ELF-1 (cell line): ENCODE measurements at places on chromosomes 2 and 18.

- DNase-seq = no peak
Measured at GRCh38 chr2:233803292-233803911, 25.3 kb downstream of the MROH2A start.

- no peak for DNase-seq
Measured at GRCh38 chr2:39545957-39546356, 108.9 kb upstream of the MAP4K3 start.

- no peak for DNase-seq
Measured at GRCh38 chr2:143694335-143694734, 565.1 kb downstream of the ARHGAP15 start.

DNA sequence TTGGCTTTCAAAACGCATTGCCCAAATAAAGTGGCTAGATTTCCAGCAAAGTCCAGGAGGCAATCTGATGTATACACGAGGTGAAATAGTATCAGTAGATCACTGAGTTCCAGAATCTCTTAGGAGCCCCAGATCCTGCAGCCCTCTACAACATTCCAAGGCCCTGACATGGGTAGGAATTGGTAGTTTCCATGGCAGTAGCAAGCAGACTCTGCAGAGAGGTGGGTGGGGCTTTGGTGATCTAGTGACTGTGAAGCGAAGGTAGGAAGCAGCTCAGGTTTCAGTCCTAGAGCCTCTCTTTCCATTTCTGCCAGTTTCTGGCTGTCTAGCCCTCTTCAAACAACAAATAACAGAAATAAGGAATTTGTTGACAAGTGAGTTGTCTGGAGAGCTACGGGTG, 13.8 kb upstream of the SGPP2 start:
- peak; percentile 79 for DNase-seq

- DNase-seq = no peak
Measured at GRCh38 chr2:202945-203344, 60.9 kb downstream of the SH3YL1 start.

DNA sequence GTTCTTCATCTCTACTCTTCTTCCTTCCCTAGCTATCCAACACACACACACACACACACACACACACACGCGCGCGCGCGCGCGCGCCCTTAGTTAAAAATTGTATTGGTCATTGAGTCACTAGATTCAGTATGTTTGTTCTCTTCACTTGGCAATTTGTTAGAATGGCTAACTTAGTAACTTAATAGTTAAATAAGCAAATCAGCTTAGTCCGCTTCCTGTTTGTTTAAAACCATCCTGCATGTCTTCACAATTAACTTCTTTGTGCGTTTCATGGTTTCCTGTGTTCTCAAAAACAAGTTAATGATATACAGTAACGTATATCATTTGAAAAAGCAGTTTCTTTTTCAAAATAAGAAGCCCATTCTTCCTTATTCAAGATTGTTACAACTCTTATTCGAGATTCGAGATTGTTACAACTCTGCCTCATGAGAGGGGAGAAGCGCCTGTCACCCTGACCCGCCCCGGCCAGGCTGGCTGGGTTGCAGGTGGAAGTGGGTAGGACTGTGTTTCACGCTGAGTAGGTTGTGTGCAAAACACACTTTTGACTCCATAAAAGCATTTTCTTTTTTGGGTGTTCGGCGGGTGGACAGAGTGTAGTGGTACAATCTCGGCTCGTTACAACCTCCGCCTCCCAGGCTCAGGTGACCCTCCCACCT, 9.5 kb upstream of the CNNM3 start:
- DNase-seq = no peak

DNA sequence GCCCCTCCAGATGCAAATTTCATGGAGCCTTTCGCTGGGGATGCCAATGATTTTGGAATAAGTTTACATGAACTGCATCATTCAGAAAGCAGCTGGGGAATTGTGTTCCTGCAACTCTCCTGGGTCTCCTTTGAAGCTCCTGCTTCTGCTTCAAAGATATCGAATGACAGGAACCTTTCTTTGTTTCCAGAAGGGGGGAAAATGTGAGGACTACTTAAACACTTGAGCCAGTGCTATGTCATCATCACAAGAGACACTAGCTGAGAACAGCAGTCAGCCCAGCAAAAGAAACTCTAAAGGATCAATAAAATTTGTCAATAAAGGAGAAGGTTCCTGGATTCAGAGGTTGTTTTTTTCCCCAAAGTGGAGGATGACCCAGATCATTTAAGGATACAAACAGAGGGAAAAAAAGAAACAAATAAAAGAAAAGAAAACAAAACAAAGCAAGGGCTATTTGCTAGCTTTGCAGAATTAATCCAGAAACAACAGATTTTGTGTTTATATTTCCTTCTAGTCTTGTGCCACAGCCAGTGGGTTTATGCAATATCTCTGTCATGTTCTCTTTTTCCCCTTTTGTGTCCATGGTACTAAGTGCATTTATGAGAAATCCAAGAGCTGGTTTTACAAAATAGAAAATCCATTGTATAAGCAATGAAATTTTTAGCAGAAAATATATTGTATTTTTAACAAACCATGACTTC, 463.7 kb downstream of the CDH2 start:
- DNase-seq = peak; percentile 44

DNA sequence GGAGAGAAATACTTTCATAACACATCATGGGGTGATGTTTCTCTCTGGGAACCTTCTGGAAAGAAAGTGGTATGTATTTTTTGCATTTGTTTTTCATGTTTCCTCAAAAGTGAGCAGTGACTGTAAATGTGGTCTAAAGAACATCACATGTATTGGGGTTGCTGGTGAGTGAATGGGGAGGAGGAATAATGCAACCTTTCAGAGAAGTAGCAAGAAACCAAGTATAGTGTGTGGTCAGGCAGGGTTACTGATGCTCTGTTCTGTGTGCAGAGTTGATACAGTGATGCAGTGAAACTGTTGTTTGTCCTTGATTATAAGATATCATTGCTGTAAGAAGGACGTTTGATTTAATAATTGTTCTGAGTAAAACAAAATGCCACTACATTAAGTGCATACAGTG, 24.1 kb downstream of the ADNP2 start:
- no peak for DNase-seq

- peak; percentile 31 for DNase-seq
Measured at GRCh38 chr2:148909114-148909513, 34.1 kb downstream of the KIF5C start.

DNA sequence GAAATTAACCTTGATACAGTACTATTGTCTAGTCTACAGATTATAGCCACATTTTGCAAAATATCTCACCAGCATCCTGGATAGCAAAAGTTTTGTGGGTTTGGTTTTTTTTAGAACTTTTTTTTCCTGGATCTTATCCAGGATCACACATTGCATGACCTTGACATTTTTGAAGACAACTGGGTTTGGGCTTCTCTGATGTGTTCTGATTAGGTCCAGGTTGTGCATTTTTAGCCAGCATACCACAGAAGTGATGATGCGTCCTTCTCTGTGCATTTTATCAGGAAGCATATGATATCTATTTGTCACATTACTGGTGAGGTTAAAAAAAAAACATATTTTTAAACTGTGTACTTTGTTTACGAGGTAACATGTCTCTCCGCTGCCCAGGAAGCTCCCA, 221.0 kb upstream of the OSR1 start:
- DNase-seq = no peak

- no peak for DNase-seq
Measured at GRCh38 chr2:147845411-147845971, 662 bp downstream of the ACVR2A start.

- no peak for DNase-seq
Measured at GRCh38 chr2:73901143-73901542, 8.3 kb downstream of the ACTG2 start.

DNA sequence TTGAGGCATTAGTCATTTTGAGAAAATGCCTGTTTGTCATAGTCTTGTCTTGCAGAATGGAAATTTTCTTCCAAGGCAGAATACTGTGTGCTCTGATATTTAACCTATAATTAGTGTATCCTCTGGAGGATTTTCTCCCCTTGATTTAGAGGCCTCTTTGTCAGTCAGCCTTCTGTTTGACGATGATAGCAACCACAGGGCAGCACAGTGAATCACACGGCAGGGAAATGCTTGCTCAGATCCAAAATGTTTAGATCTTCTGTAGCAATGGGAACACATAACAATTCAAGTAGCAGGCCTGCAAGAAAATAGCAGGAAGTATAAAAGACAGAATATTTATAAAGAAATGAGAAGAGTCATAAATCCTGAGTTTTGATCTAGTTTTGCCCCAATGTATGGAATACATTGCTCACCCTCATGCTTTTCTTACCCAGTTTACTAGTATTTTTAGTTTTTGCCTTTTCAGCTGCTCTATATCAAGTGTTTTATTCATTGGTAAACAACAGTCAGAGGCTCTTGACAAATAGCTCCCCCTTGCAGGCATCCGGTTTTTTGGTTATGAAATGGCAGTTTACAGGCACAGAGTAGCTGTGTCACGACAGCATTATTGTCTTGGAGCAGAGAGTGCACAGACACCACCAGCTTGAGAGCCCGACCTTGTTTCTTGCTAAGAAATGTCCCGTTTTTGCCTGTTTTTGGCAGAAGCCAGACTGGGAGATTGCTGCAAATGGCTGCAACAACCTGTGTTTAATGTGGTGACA, 185.1 kb downstream of the MYO3B start:
- no peak for DNase-seq

- DNase-seq = no peak
Measured at GRCh38 chr2:219441451-219442255, 7.0 kb downstream of the SPEG start.

GRCh38 chr2:227124811-227125210, 39.2 kb downstream of the COL4A4 start:
- no peak for DNase-seq

DNA sequence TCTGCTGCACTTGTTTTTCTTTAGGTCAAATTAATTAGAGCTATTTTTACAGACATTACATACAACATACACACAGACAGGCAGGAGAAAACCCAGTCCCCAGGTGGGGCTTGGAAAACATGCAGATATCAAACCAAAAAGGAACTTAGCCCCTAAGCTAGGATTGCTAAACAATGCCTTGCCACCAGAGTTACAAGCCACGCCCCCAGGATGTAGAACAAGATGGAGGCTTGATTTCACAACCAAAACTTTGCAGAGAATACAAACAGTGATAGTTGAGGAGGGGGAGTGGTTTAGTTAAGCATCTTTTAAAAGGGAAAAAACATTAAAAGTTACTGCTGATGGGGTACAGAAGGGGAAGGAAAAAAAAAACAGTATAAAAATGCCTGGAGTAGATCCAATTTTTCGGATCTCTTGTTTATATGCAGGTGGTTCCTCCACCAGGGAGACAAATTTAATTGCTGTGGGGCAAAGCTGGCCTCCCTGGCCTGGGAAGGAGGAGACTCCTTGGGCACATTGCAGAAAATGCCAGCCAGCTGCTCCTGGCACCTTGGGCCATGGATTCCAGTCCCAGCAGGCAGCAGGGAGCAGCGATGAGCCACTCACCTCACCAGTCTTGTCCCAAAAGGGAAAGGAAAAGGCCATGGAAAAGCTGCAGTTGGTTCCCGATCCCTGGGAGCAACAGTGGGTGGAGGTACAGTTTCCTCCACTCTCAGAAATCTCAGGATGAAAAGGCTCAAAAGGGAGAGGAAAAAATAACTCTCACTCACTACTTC, 348.4 kb upstream of the REG3G start:
- DNase-seq = no peak

DNA sequence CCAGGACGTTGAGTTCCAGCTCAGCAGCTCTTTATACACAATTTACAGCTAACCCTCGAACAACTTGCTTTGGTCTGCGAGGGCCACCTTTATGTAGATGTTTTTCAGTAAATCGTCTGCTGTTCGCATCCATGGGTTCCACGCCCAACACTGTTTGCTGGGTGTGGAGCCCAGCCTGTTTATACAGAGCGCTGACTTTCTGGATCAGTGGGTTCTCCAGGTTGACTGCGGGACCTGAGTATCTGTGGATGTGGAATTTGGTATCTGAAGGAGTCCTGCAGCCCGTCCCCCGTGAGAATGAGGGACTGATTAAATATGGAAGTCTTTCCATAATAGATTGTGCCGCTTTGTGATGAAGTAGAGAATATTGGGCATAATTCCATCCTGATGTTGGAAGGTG, 2.9 kb downstream of the CTDP1 start:
- DNase-seq = no peak

DNA sequence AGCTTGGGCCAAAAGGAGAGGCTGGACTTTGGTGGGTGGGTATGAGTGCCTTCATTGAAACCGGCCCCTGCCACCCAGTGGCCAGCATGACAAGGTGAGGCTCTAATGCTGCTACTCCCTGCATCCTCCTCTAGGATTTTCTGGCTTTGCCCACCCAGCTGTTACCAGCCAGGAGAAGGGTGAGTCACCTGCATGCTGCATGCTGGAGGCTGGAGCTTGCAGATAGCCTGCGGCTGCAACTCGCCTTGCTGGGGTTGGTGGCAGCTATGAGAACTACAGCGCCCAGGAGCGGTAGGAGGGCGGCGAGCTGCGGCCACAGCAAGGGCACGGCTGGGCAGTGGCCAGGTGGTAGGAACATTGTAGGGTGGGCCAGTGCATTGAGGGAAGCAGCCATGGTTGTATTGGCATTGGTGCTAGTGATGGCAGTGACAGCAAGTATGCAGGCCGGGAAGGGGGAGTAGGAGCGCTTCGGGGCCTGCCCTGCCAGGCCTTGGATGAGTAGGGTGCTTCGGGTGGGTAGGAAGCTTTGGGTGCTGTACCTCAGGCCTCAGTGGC, 75.4 kb upstream of the SLC35G4 start:
- DNase-seq = peak; percentile 8

DNA sequence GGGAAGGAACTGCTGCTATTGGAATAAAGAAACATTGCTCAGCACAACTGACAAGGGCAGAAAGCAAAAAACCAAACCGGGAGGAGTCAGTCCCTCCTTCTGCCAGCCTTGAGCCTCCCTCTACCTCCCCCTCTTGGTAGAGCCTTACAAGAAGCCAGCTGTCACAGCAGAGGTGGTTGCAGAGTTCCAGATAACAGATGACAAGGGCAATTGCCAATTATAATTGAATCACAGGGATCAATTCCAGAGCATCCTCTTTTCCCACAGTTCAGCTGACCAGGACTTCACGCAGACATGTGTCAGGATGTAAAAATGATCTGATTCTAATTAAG, 548.2 kb upstream of the LRRTM1 start:
- DNase-seq = peak; percentile 45

- DNase-seq = no peak
Measured at GRCh38 chr2:241228081-241228859, 39.8 kb downstream of the ANO7 start.
